Stimulated activated CD4-positive, alpha-beta T cell treated with anti-CD3 and anti-CD28 coated beads, Interleukin-15, amount 100 ng/mL, for 24 hours (primary cell): ENCODE measurements at places on chromosomes 7 and 10.

DNA sequence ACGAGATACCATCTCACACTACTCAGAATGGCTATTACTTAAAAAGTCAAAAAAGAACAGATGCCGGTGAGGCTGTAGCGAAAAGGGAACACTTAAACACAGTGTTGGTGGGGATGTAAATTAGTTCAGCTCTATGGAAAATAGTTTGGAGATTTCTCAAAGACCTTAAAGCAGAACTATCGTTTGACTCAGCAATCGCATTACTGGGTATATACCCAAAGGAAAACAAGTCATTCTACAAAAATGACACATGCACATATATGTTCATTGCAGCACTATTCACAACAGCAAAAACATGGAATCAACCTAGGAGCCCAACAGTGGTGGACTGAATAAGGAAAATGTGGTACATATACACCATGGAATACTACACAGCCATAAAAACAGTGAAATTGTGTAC is 56.9 kb downstream of the SAMD9 start:
- DNase-seq, result no peak

DNA sequence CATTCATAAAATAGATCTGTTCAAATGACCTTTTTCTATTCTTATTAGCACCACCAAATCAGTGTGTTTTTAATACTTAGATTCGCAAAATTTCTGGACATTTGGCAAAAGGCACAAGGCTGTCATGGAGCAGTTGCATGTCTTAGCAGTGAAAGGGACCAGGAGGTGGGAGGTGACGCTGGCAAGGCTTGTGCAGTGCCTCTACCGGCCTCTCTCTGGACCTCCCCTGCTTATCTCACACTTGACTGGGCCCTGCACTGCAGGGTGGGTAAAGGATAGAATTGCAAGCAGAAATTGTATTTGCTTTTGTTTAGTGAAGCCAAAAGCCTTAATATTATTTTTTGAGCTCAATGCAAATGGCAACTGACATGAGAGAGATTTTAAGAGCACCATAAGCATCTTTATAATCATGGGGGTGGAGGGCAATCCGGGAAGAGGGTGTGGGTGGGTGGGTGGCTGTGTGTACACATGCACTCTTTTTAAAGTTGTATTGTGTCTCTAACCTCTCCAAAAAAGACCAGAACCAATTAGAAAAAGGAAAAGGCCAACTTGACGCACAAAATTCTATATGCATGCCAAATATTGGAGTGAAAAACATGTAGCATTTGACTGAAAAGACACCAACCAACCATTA is 106.3 kb downstream of the WNT2 start:
- DNase-seq, result no peak

DNA sequence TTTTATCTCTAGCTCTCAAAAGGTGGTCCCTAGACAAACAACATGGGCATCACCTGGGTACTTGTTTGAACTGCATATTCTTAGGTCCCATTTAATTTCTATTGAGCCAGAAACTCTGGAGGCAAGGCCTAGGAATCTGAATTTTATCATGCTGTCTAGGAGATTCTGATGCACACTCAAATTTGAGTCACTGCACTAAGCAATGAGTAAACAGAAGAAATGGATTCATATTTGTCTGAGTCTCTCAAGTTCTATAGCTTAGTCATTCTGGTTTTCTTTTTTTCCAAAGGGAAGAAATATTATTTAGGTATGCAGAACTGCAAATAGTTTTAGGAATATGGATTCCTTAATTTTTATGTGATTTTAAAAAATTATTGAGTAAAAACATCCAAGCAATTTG is 185.5 kb downstream of the SEMA3A start:
- DNase-seq, result no peak

DNA sequence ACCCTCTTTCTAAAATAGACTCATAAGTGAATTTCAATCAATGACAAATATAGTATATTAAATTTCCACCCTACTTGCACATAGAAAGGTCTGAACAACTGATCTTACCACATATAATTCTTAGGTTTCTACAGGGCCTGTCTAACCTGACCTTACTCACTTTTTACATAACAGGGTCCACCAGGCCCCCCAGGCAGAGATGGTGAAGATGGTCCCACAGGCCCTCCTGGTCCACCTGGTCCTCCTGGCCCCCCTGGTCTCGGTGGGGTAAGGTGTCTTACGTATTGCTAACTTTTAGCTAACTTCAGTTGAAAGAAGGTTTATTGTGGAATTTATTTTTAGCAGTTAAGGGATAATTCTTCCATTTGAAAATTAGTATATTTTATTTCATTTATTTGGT is 5.3 kb downstream of the COL1A2 start:
- DNase-seq, result no peak

DNA sequence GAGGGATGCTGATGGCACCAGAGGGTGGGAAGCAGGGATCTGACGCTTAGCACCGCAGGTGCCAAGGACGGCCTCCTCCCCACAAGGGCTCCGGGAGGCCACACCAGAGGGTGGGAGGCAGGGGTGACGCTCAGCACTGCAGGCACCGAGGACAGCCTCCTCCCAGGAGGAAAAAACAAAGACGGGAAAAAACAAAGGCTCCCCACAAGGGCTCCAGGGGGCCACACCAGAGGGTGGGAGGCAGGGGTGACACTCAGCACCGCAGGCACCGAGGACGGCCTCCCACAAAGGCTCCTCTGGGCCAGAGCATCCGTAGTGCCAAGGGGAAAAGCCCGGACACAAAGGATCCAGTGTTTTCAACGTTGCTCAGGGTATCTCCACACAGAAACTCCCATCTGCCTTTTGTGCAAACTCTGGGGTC is 25.6 kb downstream of the DIP2C start:
- no peak for DNase-seq

GRCh38 chr10:118990326-118990725 is 39.2 kb upstream of the NANOS1 start:
- DNase-seq, result no peak

DNA sequence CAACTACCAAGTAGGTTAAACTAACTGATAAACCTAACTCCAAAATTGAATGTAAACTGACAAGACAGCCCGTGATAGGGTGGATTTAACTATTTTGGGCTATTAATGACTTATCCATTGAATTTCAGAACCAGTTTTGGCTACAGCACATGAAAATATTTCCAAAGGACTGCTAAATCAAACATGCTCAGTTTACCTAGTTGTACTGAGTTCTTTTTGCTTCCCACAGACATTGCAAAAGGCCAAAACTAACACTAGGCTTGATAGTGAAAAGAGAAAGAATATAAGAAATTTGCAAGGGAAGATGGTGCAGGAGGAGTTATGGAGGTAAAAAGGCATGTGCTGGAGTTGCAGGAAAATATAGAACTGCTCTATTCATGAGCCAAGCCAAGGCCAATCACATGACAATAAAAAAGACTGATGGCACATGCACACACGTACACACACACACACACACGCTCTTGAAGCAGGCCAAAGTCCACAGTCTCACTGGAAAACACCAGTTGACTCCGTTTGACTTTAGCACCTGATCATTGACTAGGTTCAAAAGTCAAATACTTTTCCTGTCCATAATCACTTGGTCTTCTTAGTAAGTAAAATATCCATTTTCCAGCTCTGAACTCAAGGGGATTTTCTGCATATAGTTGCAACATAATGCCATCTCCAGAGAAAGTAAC is 76.0 kb upstream of the AGBL3 start:
- DNase-seq, result no peak

- no peak for DNase-seq
Observed at GRCh38 chr10:80444124-80444523, 10.0 kb upstream of the TSPAN14 start.

GRCh38 chr10:36068542-36068941 is 426.4 kb upstream of the FZD8 start:
- no peak for DNase-seq

DNA sequence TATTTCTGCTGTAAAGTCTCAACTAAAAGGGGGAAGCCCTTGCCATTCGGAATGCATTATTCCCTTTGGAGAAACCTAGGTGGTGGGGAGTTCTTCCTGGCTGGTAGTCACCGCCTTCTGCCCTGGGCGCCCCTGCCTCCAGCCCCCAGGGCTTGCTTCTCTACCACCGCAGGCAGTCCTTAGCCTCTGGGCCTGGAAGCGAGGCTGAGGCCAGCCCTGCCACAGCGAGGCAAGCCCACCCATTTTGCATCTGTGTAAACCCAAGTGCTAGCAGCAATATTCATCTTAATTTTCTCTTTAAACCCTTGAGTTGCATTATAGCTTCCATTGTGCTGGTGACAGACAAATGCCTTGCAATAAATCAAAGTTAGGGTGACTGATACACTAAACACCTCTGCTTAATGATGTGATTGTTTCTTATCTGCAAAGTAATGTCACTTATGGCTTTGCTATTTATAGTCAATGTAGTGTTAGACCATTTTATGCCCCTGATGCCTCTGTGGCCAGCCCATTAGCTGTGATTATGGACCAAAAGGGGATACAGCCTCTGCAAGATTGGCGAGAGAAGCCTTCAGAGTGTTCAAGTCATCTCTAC is 26.2 kb upstream of the MGMT start:
- no peak for DNase-seq

DNA sequence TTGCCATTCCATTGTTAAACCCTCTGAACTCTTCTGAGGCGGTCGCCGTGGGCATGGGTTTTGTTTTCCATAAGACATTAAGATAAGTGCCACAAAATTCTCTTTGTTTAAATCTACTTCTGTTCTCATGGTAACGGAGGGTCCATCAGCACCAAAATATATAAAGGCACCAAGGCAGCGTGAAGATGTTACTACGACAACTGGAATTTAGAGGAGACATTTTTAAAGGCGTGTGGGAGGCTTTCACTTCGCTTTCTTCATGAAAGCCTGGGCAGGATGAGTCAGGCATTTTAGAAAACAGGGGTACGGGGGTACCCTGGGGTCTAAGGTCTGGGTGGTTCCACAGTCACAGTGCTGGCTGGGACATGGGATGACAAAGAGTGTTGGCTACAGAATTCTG is 34.0 kb downstream of the SMKR1 start:
- DNase-seq, result no peak

DNA sequence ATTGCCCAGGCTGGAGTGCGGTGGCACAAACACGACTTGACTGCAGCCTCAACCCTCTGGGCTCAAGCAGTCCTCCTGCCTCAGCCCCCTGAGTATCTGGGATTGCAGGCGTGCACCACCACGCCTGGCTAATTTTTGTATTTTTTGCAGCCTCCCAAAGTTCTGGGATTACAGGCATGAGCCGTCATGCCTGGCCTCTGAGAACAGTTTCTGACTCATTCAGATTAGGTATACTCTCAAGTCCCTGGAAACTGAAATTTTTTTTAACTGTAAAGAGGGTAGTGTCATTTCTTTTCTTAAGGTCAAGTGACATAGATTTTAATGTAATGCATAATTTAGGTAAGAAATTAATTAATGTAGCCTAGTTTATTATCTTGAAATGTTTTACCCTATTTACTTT is 104.7 kb downstream of the SEPTIN7 start:
- no peak for DNase-seq

GRCh38 chr7:16393862-16394422 is 27.4 kb downstream of the CRPPA start:
- DNase-seq, result no peak

GRCh38 chr10:130932326-130933007 is 379.1 kb downstream of the TCERG1L start:
- DNase-seq, result no peak

DNA sequence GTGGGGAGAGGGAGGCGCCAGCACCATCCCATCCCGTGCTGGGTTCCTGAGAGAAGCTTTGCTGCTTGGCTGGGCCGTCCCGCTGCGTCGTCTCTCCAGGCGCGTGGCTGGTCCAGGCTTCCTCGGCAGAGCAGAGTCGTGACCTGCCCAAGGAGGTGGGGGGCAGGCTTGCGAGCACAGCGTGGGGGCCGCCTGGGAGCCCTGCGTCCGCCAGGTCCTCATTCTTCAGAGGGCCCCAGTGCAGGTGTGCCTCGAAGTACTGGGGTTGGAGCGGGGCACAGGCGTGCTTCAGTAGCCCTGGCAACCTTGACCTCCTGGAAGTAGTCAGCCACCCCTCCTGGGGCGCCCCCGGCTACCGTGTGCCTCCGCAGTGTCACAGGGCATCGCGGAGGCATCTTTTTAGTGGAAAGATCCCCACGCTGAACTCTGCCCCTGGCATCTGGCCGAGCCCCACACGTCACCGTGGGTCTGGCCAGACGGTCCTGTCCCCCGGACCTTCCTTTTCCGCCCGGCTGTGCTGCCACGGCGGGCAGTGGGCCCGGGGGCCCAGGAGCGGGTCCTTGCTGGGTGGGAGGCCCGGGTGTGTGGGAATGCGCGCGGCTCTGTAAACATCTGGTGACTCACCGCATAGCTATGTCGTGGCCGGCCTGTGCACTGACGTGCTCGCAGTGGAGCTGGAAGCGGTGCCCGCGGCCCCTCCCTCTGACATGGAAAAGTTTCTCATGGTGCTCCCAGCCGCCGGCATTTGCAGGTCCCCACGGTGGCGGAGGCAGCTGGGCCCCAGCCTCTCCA is 6.4 kb downstream of the MAFK start:
- no peak for DNase-seq

DNA sequence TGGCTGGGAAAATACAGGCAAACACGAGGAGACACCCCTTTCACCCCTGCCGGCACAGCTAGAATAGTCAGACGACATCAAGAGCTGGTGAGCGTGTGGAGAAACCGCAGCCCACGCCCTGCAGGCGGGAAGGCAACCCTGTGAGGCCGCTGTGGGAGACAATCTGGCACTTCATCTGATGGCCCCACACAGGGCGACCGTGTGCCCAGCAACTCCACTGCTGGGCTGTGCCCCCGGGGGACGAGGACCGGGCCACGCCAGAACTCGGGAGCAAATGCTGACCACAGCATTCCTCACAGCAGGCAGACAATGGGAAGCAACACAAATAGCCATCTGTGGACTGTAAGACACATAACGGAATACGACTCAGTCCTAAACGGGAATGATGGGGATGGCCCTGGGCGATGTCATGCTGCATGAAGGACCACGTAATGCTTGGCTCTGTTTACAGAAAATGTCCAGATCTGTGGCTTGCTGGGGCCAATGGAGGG is 58.9 kb downstream of the CFAP46 start:
- DNase-seq, result no peak

DNA sequence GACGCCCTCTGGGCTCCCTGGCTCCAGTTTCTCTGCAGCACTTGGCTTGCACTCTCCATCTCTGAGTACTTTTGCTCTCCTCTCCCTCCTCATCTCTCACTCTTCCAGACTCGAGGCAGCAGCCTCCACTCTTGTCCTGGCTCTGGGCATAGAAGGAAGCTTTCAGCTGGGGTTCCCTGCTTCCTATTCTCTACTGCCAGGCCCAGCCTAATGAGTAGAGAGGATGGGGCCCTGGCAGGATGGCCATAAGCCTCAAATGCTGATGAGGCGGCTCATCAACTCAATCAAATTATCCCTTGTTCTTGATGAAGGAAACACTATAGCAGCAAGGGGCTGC is 55.8 kb downstream of the NEURL1 start:
- no peak for DNase-seq

DNA sequence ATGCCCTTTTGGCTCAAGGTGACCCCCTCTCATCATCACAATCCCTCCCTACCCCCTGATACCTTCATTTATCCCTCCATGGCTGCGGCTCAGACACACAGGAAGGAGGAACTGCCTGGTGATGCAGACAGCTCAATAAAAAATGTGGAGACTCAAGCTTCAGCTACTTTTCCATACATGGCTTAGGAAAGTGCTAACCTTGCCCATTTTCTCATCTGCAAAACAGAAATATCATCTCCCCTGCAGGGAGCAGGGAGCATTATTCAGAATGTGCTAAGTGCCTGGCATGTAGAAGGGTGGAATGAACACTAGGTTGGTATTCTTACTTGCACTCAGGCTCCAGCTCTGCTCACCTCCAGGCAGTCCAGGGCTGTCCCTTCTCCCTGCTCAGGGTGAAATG is 23.8 kb downstream of the CXCL12 start:
- DNase-seq, result no peak

- peak; percentile 7 for DNase-seq
Observed at GRCh38 chr7:19116121-19117090, 1.0 kb downstream of the TWIST1 start.

- DNase-seq, result no peak
Observed at GRCh38 chr7:55056577-55057480, 38.0 kb downstream of the EGFR start.
